ENCODE measurements at places on chromosomes 11 and 22.

DNA sequence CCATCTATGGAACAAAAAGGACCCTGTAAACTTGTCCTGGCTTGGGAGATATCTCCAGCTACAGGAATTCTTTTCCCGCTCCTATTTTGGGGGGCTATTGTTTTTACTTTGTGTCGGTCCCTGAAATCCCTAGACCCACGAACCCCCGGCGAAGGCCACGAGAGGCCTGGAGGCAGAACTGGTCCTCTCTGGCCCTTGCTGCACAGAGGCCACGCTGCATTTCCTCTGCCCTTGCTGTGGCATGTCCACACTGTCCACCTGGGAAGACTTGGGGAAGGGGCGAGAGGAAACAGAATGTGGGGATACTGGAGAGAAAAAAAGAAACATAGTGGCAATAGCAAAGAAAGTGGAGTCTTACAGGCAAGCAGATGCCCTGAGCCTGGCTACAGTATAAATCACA lies 2.3 kb upstream of the ANO1 start:
- DNase-seq, result no peak

DNA sequence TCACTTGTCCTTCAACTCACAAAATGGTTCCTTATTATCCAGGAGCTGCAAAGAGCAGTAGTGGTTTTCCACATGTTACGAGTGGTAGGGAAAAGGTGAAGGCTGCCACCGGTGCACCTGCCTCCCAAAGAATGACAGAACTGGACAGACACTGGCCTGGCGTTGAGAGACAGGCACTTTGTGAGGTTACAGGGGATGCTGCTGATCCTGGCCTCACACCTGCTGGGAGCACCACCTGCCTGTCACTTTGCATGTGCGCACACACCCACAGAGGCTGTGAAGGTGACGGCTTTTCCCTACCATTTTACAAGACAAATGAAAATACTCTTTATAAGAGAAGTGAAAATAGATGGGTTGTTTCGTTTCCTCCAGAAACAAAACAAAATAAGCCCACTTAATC lies 175.3 kb upstream of the B3GAT1 start:
- DNase-seq, result no peak

DNA sequence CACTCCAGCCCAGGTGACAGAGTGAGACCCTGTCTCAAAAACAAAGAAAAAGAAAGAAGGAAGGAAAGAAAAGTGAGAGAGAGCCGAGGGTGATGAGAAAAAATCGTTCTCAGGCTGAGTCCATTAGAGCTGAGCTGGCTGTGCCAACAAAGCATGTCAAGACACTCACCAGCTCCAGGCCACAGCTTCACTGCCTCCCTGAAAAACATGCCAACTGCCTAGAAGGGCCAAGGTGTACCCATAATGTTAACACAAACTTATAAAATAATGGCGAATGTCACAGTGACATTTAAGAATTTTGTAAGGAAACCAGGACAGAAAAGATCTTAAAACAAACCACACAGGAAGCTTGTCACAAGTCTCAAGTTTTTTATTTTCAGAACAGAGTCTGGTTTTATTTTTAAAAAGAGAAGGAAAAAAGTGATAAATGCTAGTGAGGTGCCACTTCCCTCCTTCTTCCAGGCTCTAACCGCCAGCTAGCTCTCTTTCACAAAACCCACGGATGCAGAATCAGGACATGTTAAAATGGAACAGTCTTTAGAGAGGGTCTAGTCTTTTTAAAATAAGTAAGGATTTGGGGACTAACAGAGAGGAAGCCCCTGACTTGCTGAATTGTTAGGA lies 5.1 kb downstream of the TMEM121B start:
- no peak for DNase-seq

DNA sequence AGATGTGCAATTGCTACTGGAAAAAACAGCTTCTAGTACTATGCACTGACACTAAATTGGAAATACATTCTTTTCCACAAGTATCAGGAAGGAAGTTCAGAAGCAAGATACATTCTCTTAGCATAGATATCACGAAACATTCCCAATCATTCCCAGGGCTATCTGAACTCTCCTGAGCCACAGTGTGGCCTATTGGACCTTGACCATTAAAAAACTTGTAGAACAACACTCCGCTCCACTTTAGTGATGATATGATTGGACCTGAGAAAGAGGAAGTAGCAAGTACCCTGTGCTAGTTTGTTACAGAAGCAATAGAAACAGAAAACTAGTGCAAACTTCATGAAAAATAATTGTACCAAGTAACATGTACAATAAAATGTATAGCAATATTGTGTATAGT lies 11.4 kb upstream of the OR5AK2 start:
- DNase-seq, result no peak

DNA sequence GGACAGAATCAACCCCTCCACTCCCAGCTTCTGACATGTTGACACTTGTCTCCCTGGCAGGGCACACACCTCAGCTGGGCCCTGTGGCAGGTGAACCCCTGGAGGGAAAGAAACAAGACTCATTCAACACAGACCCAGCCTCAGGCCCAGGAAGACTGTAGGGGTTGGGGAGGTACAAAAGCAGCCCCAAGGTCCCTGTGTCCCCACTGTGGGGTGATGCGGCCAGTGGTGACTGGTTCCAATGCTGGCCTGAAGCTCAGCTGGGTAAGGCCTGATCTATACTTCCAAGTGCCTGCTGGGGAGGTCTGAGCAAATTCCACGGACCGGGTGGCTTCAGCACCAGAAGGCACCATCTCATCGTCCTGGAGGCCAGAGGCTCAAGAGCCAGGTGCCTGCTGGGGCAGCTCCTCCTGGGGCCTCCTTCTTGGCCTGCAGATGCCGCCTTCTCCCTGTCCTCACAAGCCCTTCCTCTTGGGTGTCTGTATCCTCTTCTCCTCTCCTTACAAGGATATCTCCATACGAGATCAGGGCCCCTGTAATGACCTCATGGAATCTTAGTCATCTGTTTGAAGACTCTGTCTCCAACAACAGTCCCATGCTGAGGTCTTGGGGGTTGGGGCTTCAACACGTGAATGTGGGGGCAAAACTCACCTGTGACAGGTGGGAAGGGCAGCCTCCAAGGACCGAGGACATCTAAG lies 1492.1 kb downstream of the BRD1 start:
- DNase-seq, result no peak

GRCh38 chr11:70145841-70146240 lies 57.3 kb upstream of the FADD start:
- DNase-seq, result no peak

DNA sequence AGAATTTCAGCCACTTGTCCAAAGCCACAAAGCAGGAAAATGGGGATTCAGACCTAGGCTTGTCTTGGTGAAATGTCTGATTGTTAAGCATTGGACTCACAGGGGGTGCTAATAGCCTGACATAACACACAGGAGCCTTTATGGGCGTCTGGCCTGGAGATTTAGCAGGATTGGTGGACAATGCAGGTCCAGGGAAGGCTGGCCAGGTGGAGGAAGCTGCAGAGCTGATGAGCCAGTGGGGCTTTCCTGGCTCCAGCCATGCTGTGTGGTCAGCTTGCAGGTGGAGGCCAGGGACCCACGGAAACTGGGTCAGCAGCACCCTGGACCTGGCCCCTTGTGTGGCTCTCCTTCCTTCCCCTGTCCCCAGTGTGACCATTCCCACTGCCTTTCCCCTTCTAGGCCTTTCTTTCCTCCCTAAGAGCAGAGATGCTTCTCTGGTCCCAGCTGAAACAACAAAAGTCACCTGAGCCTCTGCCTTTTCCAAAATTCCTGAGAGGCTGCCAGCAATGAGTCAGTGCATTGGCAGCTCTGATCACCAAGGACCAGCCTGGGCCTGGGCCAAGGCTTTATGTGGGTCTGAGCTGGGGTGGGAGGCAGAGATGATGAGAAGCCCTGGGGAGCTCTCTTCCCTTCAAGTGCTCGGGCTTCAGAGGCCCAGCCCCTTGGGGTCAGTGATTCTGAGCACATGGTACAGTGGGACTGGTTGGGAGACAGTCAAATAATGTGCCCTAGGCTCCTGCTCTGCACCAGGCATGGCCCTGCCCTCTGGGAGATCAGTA lies 85.2 kb downstream of the CCDC81 start:
- DNase-seq, result no peak

DNA sequence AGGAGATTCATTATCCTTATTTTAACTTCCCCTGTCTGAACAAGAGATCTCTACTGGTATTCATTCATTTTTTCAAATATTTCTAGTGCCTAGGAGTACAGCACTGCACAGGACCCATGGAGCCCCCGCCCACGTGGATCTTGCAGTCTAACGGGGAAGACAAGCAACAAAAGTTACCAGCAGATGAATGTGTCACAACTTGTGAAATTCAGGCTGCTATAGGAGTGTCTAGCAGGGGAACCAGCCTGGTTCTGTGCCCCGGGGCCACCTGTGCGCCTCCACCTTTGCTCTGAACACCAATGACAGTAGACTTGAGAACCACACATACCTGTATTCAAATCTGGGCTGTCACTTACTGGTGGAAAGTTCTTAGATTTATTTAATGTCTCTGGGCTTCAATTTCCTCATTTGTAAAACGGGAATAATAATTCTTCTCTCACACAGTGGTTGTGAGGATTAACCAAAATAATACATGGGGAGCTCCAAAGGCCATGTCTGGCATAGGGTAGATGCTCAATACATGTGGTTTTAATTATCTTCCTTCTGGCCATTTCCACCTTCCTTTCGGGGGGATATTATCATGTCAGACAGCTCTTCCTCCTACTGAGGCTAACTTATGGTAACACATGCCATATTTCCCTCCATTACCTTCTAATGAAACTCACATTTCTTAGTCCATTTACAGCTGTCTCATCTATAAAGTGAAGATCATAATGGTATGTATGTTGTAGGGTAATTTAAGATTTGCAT lies 17.8 kb downstream of the POU2AF1 start:
- DNase-seq, result no peak

DNA sequence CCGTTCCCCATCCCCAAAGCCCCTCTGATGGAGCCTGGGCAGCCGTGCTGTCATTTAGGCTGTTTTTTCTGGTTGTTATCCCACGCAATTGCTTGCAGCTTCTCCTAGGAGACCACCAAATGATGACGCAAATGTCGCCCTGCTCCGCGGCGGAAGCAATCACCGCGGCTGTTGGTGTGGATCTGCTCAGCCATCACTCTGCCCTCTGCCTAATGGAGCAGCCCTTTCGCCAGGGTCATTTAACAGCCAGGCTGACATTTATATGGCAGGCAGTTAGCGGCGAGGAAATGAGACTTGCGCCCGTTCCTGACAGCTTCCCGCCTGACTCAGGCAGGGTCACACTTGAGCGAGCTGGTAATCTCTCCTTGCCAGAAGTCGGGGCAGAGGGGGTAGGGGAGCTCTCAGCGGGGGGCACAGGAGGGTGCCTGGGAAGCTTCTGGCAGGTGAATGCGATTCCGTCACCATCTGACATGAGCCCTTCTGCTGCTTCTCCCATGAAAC lies 97.9 kb upstream of the RTL6 start:
- DNase-seq, result no peak

DNA sequence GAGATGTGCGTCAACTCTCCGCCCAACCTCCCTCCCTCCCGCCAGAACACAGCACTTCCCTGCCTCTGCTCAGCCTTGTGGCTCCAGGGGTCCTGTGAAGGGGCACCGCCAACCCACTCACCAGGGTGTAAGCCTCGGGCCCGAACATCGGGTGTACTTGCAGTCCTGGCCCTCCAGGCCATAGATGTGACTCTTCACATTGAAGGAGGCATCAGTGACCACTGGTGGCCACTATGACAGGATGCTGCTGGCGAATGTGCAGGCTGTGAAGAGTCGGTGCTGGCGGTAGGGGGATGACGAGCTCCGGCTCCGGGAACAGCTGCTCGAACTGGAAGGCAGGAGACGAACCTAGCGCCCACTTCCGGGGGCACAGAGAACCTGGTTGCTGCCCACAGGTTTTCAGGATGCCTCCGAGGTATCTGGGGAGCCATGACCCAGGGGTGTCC lies 97.4 kb downstream of the MED15 start:
- no peak for DNase-seq

GRCh38 chr11:1959786-1960185 lies 12.7 kb downstream of the MRPL23 start:
- no peak for DNase-seq

DNA sequence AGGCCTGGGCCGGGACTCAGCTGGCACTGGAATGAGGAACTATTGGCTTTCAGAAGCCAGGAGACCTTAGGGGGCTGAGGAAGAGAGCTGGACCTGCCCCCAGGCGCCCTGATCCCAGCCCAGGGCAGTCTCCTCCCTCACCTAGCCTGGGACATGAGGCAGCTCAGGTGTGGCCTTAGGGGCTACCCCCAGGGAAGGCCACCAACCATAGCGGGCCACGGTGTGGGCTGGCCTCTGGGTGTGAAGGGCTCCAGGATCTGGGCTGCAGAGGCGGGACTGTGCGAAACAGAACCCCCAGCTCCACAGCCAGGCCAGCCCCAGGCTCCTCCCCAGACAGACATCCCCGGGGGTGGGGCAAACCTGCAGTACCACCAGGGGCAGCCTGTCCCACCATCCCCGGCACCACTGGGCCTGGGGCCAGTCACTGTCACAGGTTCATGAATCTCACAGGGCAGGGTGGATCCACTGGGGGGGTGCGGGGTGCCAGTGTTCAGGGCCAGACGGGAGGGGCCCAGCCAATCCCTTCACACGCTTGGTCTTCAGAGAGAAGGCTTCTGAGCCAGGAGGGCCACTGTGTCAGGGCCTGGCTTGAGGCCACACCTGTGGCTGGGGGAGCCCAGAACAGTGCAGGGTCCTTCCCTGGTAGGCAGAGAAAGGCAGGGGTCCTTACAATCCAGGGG lies 3.5 kb downstream of the PLXNB2 start:
- DNase-seq, result peak; percentile 24

- no peak for DNase-seq
These were observed 24.9 kb upstream of the ABTB2 start for GRCh38 chr11:34382532-34383276.

DNA sequence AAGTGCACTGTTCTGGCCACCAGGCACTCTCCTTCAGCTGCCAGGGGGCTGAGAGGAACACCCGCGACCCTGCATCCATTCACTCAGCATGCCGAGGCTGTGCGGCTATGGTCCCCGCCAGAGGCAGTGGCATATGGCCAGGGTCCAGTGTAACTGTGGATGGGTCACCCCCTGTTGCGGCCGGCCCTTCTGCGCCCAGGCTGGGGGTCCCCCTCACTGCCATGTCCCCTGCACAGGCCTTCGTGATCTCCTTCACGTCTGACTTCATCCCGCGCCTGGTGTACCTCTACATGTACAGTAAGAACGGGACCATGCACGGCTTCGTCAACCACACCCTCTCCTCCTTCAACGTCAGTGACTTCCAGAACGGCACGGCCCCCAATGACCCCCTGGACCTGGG lies 20.8 kb upstream of the FADD start:
- DNase-seq, result no peak

DNA sequence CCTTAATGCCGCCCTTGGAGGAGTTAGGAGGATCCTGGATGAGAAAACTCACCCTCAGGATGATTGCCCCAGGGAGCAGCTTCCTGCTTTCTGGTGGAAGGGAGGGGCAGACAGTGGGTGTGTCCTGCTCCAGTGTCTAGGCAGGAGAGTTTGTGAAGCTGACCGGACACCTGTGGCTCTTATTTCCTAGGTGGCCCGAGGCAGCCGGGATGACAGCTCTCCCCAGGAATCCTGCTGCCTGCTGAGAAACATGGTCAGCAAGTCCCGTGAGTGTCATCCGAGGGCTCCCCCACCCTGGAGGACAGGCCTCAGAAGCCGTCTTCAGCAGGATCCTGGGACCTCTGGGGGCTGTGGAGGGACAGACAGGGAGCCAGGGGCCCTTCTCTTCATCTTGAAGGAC lies 50.4 kb downstream of the ST3GAL4 start:
- no peak for DNase-seq
